ENCODE measurements at places on chromosomes 16 and 17.

GRCh38 chr17:64532409-64532808 is 25.6 kb downstream of the CEP95 start:
- no peak for DNase-seq

GRCh38 chr17:66904760-66905624 is 59.5 kb upstream of the CACNG4 start:
- no peak for DNase-seq

DNA sequence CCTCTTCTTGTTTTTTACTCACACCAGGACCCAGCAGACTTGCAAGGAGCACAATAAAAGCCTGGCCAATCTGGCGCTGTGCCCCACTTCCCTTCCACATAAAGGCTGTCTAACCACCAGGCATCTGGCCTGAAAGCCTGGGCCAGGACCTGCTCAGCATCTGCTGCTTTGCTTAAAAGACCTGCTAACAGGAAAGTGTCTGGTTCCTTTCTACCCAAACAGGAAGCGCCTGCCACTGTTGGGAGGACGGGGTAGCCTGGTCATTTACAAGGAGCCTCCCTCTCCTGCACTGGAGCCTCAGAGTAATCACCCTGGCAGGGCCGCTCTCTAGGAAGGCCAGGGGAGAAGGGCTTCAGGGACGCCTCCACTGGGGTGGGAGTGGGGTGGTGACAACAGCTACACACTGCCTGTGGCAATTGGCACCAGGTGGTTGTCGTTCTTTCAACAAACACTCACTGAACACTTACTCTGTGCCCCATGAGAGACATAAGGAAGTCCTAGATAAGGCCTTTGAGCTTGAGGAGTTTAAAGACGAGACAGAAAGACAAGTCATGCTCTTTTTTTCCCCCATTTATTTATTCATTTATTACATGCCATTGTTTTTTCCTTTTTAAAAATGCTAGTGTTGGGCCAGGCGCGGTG is 6.3 kb upstream of the MMP28 start:
- DNase-seq = no peak

GRCh38 chr16:60041671-60042070 is 1307.6 kb upstream of the GOT2 start:
- DNase-seq = no peak

DNA sequence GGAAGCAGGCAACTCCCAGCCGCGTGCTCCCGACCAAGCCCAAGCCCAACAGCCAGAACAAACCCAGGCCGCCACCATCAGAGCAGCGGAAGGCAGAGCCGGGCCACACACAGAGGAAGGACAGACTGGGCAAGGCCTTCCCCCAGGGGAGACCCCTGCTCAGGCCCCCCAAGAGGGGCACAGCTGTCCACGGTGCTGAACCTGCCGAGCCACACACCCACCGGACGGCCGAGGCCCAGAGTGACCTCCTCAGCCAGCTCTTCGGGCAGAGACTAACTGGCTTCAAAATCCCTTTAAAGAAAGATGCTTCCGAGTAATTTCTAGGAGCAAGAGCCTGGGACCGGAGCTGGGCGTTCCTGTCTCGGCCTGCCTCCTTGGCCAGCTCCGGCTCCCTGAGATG is 14.1 kb upstream of the ZFPM1 start:
- DNase-seq = no peak

- peak; percentile 72 for DNase-seq
These were observed 1.4 kb downstream of the HAGHL start for GRCh38 chr16:728131-728889.

GRCh38 chr17:45750779-45751440 is 33.2 kb upstream of the CRHR1 start:
- DNase-seq = no peak

DNA sequence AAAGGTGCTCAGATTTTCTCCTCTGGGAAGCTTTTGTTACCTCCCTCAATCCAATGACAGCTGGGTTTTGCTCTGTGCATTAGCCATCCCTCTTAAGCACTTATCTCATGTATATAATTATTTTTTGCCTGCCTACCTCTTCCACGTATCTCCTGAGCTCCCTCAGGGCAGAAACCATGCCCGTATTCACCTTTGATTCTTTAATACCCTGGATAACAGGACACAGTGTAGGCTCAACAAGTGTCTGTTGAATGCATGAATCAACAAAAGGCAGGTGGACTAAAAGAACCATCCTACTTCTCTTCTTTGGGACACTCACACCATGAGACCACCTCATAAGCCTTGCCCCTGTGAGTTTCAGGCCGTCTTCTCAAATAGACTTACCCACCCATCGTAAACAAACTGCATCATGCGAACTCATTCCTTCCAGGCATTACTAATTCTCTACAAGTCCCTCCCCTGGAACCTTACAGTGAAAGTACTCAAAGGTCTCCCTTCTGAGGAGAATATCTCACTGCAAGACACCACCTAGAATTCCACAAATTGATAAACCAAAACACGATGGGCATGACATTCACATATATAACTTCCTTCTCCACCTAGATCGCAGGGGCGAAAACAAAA is 3.2 kb downstream of the ARHGAP17 start:
- DNase-seq = no peak

DNA sequence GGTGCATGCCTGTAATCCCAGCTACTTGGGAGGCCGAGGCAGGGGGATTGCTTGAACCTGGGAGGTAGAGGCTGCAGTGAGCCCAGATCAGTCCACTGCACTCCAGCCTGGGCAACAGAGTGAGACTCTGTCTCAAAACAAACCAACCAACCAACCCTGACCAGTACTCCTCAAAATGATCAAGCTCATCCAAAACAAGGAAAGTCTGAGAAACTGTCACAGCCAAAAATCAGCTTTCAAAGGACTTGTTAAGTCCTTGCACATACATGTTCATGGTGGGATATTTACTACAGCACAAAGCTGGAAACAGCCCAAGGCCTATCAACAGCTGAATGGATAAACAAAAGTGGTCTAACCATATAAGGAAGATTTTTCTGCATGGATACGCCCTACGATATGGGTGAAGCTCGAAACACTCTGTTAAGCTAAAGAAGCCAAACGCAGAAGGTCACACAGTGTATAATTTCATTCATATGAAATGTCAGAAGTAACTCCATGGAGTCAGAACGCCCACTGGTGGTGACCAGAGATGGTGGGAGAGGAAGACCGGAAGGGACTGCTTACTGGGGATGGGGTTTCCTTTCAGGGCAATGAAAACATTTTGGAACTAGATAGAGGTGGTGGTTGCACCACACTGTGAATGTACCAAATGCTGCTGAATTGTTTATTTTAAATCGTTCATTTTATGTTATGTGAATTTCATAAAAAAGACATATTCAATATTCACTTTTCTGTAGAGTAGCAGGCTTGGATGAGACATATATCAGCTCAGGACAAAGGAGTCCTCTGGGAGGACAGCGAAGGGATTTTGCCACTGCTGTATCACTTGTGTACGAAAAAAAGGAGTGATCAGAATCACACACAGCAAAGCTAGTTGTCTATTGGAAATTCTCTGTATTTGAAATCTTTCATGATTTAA is 17.7 kb downstream of the CCL17 start:
- peak; percentile 58 for DNase-seq

DNA sequence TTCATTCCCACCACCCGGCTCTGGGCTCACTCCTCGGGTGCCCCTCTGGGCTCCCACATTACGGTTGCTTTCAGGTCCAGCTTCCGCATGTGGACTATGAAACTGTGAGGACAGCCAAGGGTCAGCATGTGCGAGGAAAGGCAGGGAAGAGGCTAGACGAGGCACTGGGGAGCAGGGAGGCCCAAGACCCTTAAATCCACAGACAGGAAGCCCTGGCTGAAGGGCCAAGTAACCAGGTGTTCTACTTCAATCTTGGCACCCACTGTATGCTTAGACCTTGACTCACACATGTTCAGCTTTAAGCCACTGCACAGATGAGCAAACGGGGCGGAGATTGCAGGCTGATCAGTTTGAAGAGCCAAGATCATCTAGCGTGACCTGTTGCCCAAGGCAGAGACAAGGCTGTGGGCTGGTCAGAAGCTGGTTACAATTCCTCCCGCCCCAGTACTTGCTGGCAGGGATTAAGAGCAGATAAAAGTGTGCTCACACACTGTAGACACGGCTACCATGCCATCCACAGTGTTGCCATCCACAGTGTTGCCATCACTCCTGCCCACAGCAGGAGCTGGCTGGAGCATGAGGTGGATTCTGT is at the start of gene CES4A:
Gene CES4A (plus strand): TSS at position 393 of the 592 bp plus-strand sequence. CDS start 184 bp downstream, at position 577.
- no peak for DNase-seq

GRCh38 chr16:35198223-35199199 is 1739.1 kb downstream of the TP53TG3F start:
- DNase-seq = no peak

GRCh38 chr16:75938818-75939217 is 212.5 kb upstream of the CPHXL start:
- DNase-seq = no peak

DNA sequence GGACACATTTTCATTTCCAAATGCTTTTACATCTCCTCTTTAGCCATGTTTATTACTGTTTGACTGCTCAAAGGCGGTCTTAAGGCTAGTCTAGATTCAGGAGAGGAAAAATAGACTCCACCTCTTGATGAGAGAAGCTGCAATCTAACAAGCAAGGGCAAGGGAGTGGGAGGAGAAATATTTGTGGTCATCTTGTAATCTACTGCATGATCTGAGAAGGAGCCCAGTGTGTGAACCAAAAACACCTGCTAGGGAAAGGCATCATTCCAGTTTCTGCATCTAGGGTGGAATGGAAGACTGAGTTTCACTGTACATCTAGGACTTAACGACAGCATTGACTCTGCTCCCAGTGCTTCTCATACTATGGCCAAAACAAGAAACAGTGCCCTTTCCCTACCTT is 232.2 kb upstream of the HS3ST3A1 start:
- no peak for DNase-seq

Measured in neural progenitor cell (in vitro differentiated cells).